ENCODE measurements at places on chromosomes 5 and 9.
A peak's percentile ranks its signal among the peaks of the same experiment; 100 is the strongest.

DNA sequence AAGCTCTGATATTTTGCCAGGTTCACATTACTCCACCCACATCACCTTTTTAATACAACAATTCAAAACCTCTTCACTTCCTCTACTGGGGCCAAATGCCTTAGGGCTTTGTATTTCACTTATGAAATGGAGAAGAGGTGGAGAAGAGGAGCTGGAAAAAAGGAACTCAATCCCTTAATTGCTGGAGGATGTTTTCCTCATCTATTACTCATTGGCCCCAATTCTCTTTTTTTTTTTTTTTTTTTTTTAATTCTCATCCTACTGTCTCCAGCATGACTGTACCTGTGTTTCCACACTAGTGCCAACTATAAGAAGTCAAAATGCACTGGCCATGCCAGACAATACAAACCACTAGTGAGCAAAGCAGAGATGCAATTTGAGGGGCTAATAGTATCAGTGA, 20.9 kb downstream of the FAM13B start:
- DNase-seq, result no peak
- no peak overlapping the region for H3K27ac ChIP-seq
- H3K36me3 ChIP-seq, result peaks cover 3% of the 10 kb centered on the region
- H3K27me3 ChIP-seq, result no peaks in the 10 kb centered on the region

- H3K27ac ChIP-seq, result no peak overlapping the region
- no peaks in the 10 kb centered on the region for H3K36me3 ChIP-seq
- no peak overlapping the region for H3K4me3 ChIP-seq
- no peaks in the 10 kb centered on the region for H3K27me3 ChIP-seq
Measured at GRCh38 chr9:37309136-37309535, 113.4 kb upstream of the GRHPR start.

DNA sequence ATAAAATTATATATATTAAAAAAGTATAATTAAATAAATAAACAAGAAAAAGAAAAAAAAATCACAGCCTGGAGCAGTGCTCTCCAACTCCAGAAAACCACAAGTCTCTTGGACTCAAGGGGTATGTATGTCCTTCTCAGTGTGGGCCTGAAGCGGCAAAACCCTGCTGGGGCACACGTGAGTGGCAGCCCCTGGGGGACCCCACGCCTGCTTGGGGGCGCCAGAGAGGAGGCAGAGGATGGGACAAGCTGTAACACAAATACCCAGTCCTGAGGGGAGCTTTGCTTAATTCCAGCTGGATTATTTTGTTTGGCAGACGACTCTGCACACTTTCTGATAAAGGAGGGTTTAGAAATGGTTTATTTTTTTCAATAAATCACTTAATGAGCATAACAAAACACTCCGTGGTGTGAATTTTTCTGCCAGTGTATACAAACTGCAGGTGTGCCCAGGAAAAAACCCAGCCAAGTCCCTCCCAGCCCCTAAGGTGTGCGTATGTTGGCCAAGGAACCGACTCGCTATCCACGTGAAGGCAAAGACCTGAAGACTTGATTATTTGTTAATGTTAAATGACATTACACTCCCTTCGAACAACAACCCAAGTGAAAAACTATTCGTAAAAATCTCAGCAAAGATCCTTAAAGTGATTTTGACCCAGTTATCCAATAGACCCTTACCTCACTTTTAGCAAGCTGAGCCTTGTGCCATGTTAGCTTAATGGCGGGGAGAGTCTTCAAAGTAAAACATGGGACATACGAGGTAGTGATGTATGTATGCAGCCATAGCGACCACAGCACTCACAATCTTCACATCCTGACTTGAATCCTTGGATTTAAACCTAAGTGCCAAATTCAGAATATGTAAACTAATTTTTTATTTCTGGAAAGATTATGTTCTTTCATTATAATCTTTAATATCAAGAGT, 32.9 kb downstream of the ANKH start:
- no peaks in the 10 kb centered on the region for H3K27me3 ChIP-seq
- H3K27ac ChIP-seq, result no peak overlapping the region
- no peaks in the 10 kb centered on the region for H3K4me1 ChIP-seq
- H3K4me3 ChIP-seq, result no peak overlapping the region
- no peaks in the 10 kb centered on the region for H3K36me3 ChIP-seq

DNA sequence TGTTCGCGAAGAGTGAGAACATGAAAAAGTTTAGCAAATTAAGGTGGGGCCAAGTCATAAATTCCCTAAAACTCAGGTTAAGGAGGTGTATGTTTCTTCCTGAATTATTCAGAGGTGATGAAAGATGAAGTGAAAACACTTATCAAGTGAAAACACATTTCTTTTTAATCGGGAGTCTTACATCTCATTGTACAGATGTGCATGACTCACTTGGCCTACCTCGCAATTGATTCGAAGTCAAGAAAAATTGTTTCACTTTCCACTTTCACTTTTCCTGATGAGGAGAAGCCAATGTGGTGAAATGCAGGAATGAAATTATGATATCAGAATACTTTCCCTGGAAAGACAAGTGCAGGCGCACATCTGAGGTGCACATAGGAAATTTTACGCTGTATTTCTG, 78.7 kb downstream of the SLC25A46 start:
- no peaks in the 10 kb centered on the region for H3K36me3 ChIP-seq
- no peak for DNase-seq
- H3K27ac ChIP-seq, result no peak overlapping the region
- H3K4me3 ChIP-seq, result no peak overlapping the region
- H3K27me3 ChIP-seq, result no peaks in the 10 kb centered on the region

DNA sequence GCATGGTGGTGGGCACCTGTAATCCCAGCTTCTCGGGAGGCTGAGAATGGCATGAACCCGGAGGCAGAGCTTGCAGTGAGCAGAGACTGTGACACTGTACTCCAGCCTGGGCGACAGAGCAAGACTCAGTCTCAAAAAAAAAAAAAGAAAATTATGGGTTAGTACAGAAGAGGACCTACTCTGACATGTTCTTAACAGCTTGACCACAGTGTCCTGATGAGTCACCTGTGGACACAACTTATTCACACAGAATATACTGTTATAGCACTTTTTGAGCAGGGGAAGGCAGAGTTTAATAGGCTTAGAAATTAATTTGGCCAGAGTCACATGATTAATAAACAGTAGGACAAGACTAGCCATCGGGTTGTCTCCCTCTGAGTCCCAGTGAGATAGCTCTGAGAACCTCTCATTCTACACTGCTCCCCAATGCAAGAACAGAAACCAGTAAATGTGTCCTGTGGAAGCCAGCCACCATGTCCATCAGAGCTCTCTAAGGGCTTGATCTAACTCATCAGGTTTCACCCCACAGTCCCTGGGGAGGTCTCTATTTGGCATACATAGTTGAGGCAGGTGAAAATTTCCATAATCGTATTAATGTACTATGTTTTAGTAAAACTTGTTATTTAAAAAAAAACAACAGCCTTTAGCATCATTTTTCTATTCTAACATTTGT, 1077.9 kb upstream of the C9orf72 start:
- H3K27me3 ChIP-seq, result no peaks in the 10 kb centered on the region
- no peaks in the 10 kb centered on the region for H3K4me1 ChIP-seq
- H3K4me3 ChIP-seq, result no peak overlapping the region
- no peak for DNase-seq

DNA sequence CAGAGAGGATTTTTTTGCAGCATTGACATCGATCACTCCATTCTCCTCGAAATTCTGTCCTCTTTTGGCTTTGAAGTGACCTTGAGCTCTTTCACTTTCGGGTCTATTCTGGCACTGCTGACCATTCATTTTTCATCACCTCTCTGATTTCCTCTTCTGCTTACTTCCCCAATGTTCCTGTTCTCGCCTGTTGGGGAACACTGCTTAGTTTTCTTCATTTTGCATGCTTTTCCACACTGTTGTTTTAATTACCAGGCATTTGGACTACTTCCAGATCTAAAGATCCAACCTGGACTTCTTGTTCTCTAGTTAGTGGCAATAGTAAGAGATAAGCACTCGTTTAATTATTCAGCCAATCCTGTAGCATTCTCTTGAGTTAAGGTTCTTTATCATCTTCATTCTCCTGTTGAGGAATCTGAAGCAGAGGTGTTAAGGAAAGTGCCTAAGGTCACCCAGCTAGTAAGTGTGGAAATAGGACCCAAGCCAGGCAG, 53.4 kb downstream of the MAN2A1 start:
- peaks cover 18% of the 10 kb centered on the region for H3K36me3 ChIP-seq
- no peak overlapping the region for H3K27ac ChIP-seq
- H3K27me3 ChIP-seq, result no peaks in the 10 kb centered on the region
- DNase-seq, result no peak

DNA sequence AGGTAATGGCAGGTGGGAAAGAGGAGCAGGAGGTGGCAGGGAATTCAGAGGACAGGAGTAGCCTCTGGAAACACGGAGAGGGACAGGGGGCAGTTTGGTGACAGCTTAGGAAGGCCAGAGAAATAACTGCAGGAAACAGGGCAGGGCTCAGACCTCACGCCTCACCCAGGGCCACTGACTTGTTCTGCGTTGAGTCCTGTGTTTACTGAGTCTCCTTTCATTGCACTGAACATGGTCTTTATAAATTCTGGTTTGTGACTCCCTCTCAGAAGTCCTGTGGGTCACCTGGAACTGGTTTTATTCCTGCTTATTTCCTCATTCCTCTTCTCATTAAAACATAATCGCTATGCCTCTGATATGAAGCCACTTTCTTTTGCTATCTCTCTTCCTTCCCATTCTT, 55.2 kb upstream of the ZNF622 start:
- H3K4me3 ChIP-seq, result no peak overlapping the region
- H3K4me1 ChIP-seq, result peaks cover 2% of the 10 kb centered on the region
- H3K27ac ChIP-seq, result no peak overlapping the region
- no peaks in the 10 kb centered on the region for H3K36me3 ChIP-seq
- no peak for DNase-seq
- H3K27me3 ChIP-seq, result no peaks in the 10 kb centered on the region

GRCh38 chr9:98967257-98967656, 23.6 kb downstream of the COL15A1 start:
- H3K36me3 ChIP-seq, result no peaks in the 10 kb centered on the region
- DNase-seq, result no peak
- no peaks in the 10 kb centered on the region for H3K4me1 ChIP-seq
- H3K27ac ChIP-seq, result no peak overlapping the region
- H3K4me3 ChIP-seq, result no peak overlapping the region

GRCh38 chr9:120926397-120926928, at the start of gene TRAF1:
TRAF1 (minus strand) TSS chr9:120926796; CDS start chr9:120926075, 721 bp downstream.
- H3K36me3 ChIP-seq, result peaks cover 24% of the 10 kb centered on the region
- peak within 1 kb of the TSS; percentile 62 for H3K4me3 ChIP-seq
- no peaks in the 10 kb centered on the region for H3K27me3 ChIP-seq
- peak within 1 kb of the TSS; percentile 99 for H3K27ac ChIP-seq
- no peak for DNase-seq

GRCh38 chr5:168270476-168270875, 21.0 kb upstream of the WWC1 start:
- H3K4me3 ChIP-seq, result no peak overlapping the region
- H3K27me3 ChIP-seq, result peaks cover 2% of the 10 kb centered on the region
- DNase-seq, result no peak
- H3K4me1 ChIP-seq, result no peaks in the 10 kb centered on the region
- no peak overlapping the region for H3K27ac ChIP-seq

GRCh38 chr9:118446943-118447639, 742.9 kb downstream of the TLR4 start:
- no peaks in the 10 kb centered on the region for H3K27me3 ChIP-seq
- DNase-seq, result no peak
- no peaks in the 10 kb centered on the region for H3K36me3 ChIP-seq
- H3K4me3 ChIP-seq, result no peak overlapping the region

DNA sequence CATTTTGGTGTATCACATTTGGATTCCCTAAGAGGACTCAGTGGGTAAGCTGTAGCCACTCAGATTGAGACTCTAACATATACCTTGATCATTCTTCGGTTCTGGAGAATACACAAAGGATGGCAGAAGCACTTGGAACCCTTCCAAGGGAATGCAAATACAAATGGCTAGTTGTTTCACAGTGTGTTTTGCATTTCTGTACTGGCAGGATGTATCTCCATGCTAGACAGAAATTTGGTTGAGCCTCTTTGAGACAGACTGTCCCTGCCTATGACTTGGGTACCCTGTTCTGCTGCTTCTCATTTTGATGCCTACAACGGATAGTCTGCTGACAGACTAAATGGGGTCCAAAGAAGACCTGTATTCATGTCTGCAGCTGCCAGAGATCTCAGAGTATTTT, 273.5 kb downstream of the TMEM38B start:
- no peaks in the 10 kb centered on the region for H3K36me3 ChIP-seq
- no peak overlapping the region for H3K27ac ChIP-seq
- no peak overlapping the region for H3K4me3 ChIP-seq
- no peaks in the 10 kb centered on the region for H3K4me1 ChIP-seq
- no peaks in the 10 kb centered on the region for H3K27me3 ChIP-seq

DNA sequence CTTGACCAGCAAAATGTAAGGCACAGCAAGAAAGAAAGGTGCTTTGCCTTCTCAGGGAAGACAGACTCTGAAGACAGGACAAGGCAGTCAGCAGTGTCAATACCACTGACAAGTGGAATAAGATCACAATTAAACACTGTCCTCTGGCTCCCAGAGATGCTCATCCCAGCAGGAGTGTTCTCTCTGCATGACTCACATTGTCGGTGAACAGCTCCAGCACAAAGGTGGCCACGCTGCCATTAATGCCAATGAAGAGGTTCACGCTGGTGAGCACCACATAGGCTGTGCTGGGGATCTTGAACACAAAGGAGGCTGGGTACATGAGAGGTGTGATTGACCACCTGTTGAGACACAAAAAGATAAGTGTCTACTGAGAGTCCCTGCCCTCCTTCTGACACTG, 31.9 kb downstream of the NIPSNAP3B start:
- H3K27me3 ChIP-seq, result no peaks in the 10 kb centered on the region
- DNase-seq, result no peak
- H3K36me3 ChIP-seq, result no peaks in the 10 kb centered on the region
- no peaks in the 10 kb centered on the region for H3K4me1 ChIP-seq

GRCh38 chr9:37534412-37534811, 41.8 kb downstream of the FBXO10 start:
- no peaks in the 10 kb centered on the region for H3K27me3 ChIP-seq
- H3K36me3 ChIP-seq, result no peaks in the 10 kb centered on the region
- no peak overlapping the region for H3K4me3 ChIP-seq
- H3K4me1 ChIP-seq, result peaks cover 18% of the 10 kb centered on the region

DNA sequence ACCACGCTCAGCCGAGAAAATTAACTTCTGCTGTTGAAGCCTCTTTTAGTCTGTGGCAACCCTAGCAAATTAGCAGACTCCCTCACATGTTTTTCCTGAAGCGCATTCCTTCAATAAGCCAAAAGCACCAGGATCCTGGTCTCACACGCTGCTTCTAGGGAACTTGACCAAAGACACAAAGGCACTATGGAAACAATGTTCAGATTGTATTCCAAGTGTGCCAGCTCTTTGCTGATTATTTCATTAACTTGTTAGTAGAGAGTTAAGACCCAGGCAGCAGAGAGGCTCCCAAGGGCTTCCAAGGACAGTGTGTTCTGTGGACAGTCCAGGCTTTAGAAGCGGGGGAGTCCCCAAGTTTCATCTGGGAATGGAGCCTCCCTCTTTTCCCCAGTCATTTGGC, 94.4 kb upstream of the BASP1 start:
- no peak overlapping the region for H3K27ac ChIP-seq
- H3K4me3 ChIP-seq, result no peak overlapping the region
- DNase-seq, result no peak

Measured in T-cell (primary cell).